NCI-H1092 (cell line): ENCODE measurements at places on chromosomes 5 and 9.

DNA sequence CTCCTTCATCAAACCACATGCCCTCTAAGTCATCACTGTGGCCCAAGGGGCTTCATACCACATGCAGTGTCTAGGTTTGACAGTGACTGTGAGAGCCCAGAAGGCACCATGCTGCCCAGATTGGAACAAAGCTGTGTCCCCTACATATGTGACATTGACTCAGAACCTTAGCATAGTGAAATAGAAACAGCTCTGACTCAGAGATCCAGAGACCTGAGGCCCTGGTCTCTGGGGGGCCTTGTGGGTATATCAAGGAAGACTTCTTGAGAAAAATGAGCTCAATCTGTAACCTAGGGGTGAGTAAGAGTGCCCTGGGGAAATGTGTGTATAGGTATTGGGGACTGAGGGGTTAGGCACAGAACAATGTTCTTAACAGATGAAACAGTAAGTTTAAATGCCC is 7.1 kb upstream of the ENTREP1 start:
- DNase-seq: no peak

DNA sequence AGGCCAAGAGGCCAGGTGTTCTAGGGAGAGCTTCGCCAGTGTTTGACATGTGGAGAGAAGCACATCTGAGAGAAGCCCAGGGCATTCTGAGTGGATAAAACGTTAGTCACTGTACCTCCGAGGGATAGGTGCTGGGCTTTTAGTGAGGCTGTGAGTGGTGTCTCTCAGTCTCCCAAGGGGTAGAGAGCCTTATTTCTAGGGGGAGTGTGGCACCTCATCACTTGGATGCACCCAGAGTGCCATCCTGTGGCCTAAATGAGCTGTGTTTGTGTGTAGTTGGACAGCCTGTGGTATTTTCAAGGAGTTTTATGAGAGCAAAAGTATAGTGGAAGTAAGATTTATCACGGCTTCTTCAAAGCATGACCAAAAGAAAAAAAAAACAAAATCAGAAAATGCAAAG is 1046.9 kb upstream of the WWC1 start:
- no peak for DNase-seq

DNA sequence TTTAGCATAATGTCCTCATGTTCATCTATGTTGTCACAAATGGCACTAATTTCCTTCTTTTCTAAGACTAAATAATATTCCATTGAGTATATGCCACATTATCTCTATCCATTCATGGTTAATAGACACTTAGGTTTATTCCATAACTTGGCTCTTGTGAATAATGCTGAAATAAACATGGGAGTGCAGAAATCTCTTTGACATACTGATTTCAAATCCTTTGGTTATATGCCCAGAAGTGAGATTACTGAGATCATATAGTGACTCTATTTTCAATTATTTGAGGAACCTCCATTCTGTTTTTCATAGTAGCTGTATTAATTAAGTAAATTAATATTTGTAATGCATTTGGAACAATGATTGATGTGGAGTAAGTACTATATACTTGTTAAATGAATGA is 13.0 kb downstream of the SMIM3 start:
- no peak for DNase-seq

DNA sequence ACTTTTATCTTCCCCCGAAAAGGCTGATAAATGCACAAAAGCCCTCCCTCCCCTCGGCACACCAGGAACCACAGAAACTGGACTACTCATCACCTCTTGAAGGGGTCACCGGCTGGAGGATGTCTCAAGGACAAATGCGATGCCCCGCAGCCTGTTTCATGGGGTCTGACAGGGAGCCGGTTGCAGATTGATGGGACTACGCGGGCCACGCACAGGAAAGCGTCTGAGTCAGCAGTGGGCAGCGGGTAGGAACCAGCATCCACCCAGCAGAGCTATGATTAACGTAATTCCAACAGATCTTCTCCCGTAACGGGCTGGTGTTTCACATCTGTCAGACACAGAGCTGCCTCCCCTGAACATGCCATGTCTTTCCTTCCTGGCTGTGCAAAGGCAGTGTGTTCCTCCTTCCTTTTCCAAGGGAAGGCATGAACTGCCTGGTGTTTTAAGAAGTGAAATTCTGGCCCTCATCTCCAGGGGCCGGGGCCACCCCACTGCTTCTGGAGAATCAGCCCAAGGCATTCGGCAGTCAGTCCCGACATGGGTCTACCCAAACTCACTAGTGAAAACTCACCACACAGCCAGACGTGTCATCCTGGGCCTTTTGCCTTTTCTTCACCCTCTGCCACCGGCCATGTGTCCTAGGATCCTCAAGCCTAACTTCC is 144.4 kb upstream of the PHYKPL start:
- no peak for DNase-seq
